Suprapubic skin (tissue), 4 donors: ENCODE measurements at places on chromosomes 4 and X. TPM values are rescaled to one million over a fixed set of nuclear protein-coding genes. Genes with fewer than 3 reads are reported as not detected.

GRIA2 gene
- total RNA-seq = 11.0 TPM

MAOB gene
- total RNA-seq = 1.9 TPM

RXFP1 gene
- not detected for total RNA-seq

DNA sequence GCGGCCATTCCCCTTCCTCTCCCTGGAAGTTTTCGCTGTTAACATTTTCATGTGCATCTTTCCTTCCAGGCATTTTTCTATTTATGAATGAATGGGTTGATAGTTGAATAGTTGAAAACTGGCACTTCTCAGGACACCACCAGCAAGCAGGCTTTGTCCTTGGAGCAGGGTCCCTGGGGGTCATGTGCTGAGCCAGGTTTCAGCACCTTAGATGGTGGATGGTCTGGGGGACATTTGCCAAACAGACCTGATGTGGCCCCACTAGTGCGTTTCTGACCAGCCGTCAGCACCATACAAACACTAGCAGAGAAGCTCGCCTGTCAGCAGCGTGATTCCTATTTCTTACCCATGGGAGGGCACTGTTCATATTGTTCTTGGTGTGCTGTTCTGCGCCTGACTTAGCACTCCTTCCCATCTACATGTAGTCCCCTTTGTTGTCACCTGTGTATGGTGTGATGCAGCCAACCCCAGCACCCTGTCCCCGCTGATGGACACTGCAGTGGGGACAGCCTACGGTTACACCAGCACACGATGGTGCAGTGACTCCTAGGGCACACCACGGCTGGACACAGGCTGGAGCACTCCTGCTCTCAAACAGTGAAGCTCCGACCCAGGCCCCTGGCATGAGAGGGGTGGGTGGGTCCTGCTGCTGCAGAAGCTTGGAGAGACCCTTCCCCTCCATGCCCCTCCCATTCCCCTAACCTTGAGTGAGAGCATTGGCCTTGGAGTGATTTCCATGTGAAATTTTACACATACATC is 27.2 kb upstream of the WFS1 start:
- no peak for DNase-seq

DNA sequence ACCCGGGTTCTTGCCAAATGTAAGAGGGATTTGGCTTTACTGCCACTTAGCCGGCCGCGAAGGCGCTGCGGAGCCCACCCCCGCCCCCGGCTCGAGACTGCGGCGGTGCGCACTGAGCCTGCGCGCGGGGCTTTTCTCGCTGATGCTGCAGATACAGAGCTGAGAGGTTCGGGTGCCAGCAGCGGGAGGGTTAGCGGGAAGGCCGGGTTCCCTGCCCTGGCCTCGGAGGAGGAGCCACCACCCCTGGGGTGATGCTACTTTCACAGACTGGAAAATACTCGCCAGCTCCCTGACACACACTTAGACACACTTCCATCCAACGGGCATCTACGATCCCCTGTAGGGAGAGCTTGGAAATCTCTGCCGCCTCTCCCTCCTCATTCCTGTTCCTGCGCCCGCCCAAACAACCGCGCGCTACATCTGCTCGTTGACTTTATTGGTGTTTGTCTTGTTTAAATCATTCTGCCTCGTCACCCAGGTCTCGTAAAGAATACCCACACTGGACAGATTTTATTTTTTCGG is 2.1 kb upstream of the PCDH7 start:
- no peak for DNase-seq

GRCh38 chr4:147839200-147839599 is 107.3 kb downstream of the ARHGAP10 start:
- DNase-seq = no peak

- peak; percentile 44 for DNase-seq
Observed at GRCh38 chr4:1571165-1572009, 112.7 kb downstream of the FAM53A start.

DNA sequence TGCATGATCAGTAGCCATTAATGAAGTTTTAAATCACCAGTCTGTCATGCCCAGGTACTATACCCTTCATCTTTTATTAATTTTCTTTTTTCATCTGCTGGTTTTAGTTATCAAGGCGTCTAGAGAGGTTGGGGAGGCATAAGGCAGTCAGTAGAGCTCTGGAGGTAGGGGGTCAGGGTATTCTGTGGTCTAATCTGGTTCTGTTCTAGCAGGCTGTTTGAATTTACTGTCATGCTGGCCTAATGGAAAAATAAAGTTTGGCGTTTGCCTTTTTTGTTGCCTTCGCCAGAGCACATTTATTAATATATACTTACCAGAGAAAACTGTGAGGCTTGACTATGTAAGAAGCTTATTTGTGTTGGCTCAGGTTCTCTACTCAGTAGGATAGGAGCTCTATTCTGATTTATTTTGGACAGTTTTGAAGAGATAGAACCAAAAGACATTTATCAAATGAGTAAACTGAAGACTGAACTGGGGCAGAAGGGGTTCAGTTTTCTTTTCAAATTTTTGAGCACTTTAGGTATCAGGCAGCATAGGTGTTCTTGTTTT is 46.9 kb downstream of the TMEM131L start:
- DNase-seq = no peak

DNA sequence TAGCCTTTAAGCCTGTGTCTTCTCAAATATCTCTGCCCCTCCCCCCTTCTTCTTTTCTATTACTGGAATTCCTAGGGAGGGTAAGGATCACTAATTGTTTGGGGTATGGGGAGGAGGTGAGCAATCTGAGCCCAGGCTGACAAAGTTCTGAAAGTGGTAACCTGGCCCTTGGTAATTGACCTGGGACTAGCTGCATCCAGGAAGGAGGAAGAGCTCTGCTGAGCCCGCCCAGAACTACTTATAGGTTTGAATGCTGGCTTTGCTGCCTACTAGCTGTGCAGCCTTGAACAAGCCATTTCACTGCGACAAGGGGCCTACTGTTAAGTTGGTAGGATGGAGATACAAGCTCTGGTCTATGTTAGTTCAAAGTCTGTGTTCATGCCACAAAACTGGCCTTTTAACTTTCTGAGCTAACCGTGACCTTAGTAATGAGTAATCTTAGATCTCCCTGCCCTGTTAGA is 37.8 kb downstream of the DGKK start:
- DNase-seq = no peak

DNA sequence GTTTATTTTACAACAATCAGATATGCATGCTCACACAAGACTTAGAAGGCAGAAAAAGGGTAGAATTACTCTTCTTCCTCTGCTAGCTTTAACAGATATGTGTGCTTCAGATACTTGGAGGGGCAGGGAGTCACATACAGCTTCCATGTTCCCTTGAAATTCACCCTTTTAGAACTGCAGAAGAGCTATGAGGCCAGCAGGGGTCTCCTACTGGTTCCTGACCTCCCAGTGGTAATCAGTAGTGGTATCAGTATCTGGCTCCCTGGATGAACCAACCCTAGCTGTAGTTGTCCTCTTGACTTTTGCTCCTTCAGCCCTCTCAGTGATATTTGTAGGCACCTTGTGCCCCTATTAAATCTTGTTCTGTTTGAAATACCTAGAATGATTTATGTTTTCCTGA is 81.5 kb downstream of the RCHY1 start:
- no peak for DNase-seq

- no peak for DNase-seq
Observed at GRCh38 chr4:152028131-152028530, 267.3 kb upstream of the GATB start.

DNA sequence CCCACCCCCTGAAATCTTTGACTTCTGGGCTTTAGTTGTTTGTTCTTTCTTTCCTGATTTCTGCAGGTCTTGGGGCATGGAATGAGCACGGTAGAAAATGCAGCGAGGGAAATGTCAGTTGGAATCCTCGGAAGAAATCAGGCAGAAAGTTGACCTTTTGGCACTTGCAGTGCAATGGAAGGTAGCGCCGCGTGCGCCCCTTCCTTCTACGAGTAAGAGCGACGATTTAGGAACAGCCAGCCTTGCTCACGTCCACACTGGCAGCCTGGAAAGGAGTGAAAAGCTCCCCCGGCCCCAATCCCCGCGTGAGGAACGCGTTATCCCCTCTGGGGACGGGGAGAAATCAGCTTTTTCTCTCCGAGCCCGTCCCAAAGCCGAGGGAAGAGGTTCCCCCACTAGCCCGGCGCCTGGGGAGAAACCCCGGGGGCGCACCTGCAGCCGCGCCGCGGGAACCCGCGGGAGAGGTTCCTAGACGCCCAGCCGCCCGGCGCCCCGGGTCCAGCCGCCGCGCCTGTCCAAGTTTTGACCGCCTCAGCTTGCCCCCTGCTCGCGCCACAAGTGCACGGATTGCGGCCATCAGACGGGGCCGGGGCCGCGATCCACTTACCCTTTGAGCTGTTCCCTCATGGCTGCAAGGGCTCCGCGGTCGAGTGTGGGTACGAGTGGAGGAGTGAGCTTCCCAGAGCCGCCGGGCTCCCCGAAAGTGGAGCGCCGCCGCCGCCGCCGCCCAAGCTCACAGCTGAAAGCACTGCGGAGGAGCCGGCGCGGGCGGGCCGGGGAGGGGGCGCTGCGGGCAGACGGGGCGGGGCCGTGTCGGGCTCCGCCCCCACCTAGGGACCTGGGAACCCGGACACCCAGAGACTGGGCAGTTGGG is 194.6 kb upstream of the FTHL17 start:
- peak; percentile 75 for DNase-seq

DNA sequence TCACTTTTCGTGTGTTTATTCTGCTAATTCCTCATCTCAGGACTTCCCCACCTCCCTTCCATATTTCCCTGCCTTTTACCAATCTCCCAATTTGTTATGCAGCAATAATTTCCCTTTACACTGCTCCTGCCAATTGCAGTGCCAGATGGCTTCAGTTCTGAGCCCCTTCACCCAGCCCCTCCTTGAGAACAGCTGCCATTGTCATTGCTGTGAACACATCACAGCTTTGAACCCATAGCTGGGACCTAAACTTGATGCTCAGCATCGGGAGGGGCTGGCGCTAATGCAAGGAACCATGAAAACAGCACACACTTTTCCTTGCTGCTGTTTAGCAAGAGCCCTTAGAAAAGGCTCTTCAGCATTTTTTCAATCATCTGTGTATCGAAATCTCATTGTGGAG is 104.9 kb downstream of the ALPK1 start:
- DNase-seq = no peak
